ENCODE measurements at places on chromosomes 13 and 19. TPM values are rescaled to one million over a fixed set of nuclear protein-coding genes. Genes with fewer than 3 reads are reported as not detected.

The ZNF793 gene
- 5.1 TPM for total RNA-seq

The FDX2 gene
- total RNA-seq, result 14.1 TPM

The MCEMP1 gene
- 1.2 TPM for total RNA-seq

The OR7G1 gene
- not detected for total RNA-seq

The RPL18 gene
- total RNA-seq, result 678 TPM

The HSPB6 gene
- 210 TPM for total RNA-seq

The RETN gene
- 1.6 TPM for total RNA-seq

DNA sequence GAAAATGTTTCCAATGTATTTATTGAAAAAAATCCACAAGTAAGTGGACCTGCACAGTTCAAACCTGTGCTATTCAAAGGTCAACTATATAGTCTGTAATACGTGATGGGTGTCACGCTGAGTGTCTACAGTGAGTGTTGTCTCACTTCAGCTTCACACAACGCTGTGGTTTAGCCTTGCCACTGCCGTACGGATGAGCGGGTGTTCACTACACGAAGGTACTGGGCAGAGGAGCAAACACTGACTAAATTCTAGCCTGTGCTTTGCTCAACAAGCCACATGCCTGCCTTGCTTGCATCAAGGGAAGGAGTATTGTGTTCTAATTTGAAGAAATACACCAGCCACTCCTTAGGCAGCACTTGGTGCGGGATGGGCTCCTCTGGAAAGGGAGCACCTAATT is 3.4 kb upstream of the FFAR3 start:
- no peak for DNase-seq

GRCh38 chr13:109910194-109910593 is 123.8 kb upstream of the IRS2 start:
- no peak for DNase-seq

DNA sequence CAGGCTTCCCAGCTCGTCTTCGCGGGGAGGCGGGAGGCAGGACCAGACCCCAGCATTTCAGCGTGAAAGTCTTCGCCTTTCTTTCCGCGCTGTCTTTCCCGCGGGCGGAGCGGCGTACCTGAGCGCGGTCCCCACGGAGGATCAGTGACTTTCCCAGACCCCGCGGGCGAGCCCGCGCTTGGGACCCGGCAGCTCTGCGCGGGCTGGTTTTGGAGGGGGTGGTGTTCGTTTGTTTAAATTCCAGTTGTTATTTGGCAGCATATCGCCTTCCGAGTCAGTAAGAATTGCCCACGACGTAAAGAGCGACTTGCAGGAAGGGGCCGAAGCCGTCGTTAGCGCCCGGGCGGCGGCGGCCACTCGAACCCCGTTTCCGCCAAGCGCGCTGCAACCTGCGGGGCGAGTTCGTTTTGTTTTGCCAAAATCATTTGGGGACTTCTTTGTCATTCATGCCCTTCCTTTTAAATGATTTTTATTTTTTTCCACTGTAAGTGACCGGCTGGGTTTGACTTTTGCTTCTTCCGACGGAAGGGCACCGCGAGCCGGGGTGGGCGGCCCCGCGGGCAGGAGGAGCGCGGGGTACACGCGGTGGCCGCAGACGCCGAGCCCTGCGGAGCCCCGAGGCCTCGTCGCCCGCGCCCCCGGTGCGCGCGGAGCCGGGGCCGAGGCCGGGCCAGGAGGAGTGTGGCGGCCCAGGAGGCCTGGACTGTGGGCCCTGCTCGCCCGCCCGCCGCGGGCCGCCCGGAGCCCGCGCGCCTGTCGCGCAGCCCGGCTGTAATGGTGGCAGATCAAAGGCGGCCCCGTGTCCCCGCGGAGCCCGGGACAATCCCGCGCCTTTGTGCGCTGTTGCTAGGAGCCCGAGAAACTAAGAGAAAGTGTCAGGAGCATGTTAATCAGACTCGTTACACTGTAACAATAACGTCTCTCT is 75.9 kb downstream of the ZIC5 start:
- DNase-seq, result no peak

DNA sequence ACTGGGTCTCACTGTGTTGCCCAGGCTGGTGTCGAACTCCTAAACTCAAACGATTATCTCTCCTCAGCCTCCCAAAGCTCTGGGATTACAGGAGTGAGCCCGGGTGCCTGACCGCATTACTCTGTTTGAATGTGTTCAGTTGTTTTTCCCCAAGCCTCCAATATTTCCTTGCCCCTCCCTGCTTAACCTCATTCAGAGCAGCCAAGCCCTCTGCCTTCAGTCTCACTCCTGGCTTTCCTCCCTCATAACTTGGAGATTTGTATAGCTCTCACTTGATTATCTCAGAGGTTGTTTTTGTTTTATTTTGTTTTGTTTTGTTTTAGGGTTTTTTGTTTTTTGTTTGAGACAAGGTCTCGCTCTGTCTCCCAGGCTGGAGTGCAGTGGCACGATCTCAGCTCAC is 11.4 kb downstream of the EPHX3 start:
- DNase-seq, result no peak

DNA sequence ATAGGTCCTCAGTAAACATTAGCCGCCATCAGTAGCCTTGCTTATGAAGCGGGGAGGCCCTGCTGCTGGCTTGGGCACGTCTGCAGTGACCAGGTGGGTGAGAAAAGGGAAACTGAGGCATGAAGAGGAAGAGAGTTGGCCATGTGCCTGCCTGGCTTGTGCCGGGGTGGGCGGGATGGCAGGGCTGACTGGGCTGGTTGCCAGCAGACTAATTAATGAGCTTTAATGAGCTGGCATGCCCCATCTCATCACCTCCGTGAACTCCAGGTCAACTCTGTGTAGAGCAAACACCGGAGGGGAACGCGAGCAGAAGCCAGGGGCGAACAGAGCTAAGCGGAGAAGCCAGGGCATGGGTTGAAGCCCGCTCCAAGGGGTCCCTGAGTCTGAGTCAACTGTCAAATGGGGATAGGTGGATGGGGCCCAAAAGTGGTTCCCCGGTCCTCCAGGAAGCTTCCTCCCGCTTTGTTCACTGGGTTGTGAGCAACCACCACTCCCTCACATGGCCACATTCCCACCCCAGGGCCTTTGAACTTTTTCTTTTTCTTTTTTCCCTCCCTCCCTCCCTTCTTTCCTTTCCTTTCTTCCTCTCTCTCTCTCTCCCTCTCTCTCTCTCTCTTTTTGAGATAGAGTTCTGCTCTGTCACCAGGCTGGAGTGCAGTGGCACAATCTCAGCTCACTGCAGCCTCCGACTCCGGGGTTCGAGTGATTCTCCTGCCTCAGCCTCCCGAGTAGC is 8.7 kb downstream of the NR2F6 start:
- no peak for DNase-seq

DNA sequence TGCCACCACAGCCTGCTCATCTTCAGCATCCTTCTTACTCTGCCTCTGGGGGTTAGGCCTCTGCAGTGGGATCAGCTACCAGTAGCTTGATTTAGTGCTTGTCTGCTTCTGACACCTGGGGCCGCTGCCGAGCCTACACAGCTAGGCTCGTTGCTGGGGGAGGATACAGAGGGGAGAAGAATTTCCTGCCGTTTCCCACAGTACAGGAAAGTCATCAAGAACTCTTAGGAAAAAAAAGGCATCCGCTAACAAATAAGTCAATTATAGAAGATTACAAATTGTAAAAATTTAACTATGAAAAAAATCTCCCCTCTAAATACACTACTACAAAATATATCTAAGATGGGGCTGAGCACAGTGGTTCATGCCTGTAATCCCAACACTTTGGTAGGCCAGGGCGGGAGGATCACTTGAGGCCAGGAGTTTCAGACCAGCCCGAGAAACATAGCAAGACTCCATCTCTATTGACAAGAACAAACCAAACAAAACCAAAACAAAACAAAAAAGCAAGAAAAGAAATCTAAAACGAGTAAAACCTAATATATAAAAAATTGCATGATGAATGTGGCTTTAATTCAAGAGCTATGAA is 26.7 kb downstream of the LATS2 start:
- DNase-seq, result no peak

DNA sequence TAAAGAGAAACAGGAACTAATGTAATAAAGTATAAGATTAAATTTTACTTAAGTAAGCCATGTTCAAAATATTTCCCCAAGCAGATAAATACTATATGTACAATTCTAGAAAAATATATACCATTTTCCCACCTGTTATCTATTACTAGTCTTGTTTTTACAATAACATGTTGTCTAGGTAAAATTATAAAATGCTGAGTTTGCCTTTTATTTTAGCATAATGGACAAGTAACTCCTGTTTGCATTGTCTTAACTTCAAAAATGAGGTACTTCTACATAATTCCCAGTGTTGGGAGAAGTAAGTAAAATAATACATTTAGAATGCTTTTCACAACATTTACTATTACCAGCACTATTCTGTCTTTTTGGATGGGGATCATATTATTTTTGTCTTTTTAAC is 800.5 kb downstream of the SLITRK6 start:
- no peak for DNase-seq

DNA sequence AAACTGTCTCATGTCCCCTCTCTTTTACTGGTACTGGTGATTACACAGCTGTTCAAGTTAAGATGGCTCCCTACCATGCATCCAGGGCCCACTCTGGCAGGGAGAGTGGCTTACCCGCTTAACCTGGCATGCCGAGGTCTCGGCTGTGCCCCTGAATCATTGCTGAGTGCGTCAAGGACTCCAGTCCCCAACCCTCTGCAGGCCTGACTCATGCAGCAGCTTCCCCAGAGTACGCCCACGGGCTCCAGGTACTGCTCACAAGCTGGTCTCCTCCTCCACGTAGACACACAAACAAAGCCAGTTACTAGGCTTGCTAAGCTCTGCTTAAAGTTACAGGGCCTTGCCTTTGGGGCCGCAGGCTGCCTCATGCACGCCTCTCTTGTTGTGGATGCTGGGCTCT is 447.4 kb downstream of the COG6 start:
- DNase-seq, result no peak

- no peak for DNase-seq
These were observed 3.1 kb downstream of the SOX21 start for GRCh38 chr13:94709001-94709834.

DNA sequence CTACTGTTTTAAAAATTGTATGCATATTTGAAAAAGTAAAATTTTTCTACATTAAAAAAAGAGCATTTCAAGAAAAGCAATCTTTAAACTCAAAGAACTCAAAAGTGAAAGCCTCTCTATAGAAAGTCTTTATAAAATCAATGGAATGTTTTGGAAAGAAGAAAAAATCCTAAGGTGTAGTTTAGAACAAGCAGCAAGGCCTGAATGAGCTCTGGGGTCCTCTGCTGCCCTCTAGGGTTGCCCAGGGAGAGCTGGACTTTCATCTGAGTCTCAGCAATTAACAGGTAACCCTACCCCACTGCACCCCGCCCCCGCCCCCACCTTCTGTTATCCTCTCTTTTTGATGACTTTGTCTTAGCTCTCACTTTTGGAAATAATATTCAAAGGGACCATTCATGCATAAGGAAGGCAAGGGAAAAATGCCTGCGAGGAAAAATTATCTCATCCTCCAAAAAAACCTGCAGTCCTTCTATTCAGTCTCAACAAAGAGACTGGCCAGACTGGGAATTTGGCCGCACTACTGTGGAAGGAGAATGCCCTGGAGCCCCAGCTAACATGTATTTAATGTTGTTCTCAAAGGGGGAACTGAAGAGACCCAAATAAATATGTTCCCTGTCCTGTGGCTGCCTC is 24.1 kb downstream of the SLC25A30 start:
- peak; percentile 47 for DNase-seq

DNA sequence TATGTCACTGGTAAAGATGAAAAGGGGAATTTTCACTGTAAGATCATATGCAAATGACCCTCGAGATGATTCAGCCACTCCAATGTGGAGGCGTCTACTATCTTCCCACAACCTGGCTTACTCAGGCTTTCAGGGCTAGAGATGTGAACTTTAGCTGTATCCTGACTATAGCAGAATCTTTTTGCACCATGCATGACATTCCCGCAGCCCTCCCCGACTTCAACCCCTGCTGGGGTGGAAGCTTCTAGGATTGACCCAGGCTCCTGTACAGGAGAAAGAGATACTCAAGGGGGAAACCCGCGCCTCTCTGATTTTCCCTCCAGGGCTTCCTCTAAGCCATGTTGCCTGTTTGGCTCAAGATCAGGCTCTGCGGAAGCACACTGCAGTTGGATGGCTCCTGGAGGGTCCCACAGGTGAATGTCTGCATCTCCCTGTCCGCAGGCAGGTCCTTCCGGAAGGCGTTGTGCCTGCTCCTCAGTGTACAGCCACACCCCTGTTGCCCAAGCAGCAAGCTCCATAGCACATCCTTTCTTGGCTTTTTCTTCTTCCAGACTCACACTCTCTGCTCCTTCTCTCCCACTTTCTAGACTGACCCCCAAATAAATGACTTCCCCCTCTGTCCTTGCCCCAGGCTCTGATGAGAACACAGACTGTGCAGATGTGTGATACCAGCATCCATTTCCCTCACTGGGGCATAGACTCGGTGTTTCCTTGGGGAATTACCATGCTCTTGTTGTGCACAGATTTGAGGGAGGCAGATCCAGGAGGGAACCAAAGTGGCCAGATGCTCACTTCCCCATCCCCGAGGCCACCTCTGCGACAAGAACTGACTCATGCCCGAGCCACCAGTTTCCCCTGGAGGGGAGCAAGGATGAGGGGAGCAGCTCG is 29.1 kb upstream of the POP4 start:
- DNase-seq, result no peak

DNA sequence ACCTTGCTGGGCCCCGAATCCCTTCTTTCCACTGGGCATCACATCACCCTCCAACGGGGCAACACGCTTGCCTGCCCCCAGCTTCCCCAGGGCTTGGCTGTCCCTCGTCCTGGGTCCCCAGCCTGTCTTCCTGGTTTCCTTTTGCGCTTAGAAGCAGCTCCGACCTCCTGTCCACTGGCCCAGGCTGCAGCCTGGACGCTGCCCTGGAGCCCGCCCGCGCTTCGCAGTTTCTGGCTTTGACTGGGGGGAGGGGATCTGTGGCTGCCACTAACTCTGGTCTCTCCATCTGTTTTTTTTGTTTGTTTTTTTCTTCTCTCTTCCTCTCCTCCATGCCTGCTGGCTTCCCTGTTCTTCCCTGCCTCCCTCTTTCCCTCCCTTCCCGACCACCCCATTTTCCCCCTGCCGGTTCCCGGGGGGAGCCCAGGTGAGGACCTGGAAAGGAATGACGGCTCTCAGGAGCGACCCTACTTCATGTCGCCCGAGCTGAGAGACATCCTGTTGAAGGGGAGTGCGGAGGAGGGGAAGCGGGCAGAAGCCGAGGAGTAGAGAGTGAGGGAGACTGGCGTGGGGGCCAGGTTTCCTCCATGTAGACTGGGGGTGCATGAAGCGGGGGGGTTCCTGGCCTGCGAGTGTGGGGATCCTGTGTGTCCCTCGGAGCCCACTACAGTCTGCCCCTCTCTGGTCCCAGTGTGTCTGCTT is 11.5 kb upstream of the ILF3 start:
- no peak for DNase-seq

DNA sequence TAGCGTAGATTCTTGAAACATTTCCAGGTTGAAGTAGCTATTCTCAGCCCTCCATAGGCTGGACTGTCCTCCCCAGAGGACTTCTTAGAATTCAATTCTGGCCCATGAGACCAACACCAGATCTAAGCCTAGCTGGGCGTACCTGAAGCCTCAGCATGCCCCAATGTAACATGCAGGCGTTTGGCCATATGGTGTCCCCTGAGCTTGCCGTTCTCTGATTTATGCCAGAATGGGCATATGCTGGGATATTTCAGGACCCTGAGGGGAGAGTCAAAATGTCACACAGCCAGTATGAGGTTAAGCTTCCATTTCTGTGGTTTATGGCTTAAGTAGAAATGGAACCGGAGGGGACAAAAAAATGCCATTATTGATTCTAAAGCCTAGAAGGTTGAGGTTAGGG is 317.7 kb upstream of the OBI1 start:
- DNase-seq, result no peak

- DNase-seq, result peak; percentile 51
These were observed at the start of gene MCF2L for GRCh38 chr13:112968910-112969691. MCF2L (plus strand) TSS chr13:112969214; CDS start chr13:112969380, 166 bp downstream.
